Glutamatergic neuron (in vitro differentiated cells): ENCODE measurements at places on chromosomes 16 and 17.

DNA sequence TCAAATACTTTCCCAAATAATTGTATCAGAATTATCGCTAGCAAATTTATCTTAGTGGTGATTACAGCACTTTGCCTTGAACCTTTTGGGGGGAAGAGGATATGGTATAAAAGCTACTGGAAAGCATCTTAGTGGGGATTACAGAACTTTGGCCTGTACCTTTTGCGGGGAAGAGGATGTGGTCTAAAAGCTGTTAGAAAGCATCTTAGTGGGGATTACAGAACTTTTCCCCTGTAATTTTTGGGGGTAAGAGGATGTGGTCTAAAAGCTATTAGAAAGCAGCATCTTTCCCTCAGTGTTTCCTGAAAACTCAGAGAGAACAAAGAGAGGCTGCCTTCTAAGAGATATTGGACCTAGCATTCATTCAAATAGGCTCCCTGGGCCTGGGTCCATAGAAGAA is 4.1 kb downstream of the SLFN12 start:
- DNase-seq: no peak

- no peak for DNase-seq
These were observed 58.1 kb downstream of the ACTG1 start for GRCh38 chr17:81454473-81454872.

DNA sequence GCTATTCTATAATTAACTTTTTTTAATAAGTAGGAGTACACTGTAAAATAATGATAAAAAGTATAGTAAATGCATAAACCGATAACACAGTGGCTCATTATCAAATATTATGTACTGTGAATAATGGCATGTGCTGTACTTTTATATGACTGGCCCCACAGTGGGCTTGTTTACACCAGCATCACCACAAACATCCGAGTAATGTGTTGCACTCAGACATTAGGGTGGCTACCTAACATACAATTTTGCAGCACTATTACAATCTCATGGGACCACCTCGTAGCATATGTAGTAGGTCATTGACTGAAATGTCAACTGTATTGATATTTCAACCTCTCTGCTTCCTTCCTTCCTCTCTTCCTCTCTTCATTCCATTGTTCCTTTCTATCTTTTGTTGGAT is 51.7 kb downstream of the TBX4 start:
- DNase-seq: no peak

DNA sequence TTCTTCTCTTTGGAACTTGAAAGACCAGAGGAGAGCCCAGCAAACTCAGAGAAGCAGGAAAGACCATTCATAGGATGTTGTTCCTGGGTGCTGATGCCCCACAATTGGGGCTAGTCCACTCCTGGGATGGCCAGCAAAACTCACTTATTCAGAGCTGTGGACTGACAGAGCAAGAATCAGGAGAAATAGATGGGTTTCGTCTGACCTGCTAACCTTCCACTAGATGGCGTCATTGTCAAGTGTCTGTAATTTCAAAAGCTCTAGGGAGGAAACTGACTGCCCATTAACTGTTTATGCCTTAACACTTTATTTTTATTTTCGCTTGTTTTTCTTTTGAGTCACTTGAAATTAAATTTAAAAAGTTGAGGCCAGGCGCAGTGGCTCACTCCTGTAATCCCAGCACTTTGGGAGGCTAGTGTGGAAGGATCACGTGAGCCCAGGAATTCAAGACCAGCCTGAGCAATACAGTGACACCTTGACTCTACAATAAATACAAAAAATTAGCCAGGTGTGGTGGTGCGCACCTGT is 28.7 kb upstream of the MILR1 start:
- no peak for DNase-seq

GRCh38 chr17:61349350-61349749 is 50.3 kb upstream of the TBX2 start:
- DNase-seq: no peak

DNA sequence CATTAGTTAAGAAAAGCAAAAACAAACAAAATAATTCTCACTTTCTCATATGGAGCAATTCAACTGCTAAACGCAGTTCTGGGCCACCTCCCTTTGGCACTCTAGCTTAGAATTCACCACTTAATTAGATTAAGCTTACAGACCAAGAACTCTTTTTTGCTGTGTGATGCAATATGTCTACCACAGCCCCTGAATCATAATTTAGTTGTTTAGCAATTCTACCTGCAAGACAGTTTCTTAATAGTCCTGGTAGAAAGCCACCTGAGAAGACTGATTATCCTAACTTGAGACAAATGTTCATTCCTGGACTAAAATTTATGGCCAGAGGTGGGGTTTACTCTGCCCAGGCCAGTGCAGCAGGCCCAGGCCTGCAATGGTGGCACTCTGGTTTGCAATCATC is 205.9 kb downstream of the HS3ST3A1 start:
- no peak for DNase-seq

- no peak for DNase-seq
These were observed 42.5 kb downstream of the YPEL2 start for GRCh38 chr17:59373882-59374495.

DNA sequence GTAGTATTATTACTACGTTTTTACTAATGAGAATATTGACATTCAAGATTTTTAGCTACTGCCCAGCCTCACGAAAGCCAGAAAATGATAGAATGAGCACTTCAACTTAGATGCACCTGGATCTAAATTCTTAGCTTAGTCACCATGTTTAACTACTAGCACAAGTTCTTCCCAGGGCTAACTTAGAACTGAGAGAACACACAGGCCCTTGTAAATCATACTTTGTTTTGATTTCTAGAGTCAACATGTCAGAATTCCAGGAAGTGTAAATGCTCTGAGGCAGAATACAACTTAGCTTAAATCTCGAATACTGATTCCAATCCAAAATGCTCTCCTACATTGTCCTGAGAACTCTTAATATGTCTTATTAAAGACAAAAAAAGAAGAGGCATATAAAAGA is 6.8 kb upstream of the ACSM1 start:
- no peak for DNase-seq

GRCh38 chr17:47304186-47304585 is 19.6 kb upstream of the EFCAB13 start:
- DNase-seq: no peak

DNA sequence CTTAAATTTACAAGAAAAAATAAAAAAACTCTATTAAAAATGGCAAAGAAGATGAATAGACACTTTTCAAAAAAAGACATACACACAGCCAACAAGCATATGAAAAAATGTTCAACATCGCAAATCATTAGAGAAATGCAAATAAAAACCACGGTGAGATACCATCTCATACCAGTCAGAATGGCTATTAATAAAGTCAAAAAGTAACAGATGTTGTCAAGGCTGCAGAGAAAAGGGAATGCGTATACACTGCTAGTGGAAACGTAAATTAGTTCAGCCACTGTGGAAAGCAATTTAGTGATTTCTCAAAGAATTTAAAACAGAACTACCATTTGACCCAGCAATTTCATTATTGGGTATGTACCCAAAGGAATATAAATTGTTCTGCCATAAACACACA is 31.4 kb downstream of the CAPNS2 start:
- DNase-seq: no peak

DNA sequence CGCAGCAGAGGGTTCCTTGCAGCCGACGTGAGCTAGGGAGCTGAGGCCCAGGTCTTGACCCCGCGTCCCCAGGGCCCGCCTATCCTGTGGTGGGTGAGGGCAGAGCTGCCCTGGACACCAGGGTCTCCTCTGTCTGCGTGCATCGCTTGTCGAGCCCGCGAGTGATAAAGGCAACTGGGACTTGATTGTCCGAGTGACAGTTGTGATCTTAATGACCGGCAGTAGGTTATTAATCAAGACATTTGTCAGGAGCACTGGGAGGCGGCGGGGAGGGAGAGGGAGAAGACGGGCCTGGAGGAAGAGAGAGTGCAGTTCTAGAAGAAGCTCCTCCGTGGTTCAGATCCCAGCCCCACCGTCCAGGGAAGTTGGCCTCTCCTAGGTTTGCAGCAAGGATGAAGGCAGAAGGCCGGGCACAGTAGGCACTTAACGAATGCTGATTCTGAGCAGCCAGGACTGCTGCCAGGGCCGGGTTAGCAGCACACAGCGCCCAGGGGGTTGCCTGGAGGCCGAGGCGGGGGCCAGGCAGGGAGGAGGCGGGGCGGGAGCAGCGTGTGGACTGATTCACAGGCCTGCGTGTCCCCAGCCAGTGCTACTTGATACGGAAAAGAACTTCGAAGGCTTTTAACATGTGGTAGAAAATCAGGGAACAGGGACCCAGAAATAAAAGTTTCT is 11.3 kb upstream of the GSE1 start:
- no peak for DNase-seq

- DNase-seq: peak; percentile 78
These were observed at the start of the genes ACACA and TADA2A for GRCh38 chr17:37406635-37407461. Gene ACACA, minus strand, starts transcription at chr17:37406836. Its CDS starts 537 bp downstream, at chr17:37406299. Gene TADA2A, plus strand, starts transcription at chr17:37406886. Its CDS starts 4,480 bp downstream, at chr17:37411366.

GRCh38 chr16:29839822-29840221 is 19.6 kb downstream of the MVP start:
- no peak for DNase-seq

DNA sequence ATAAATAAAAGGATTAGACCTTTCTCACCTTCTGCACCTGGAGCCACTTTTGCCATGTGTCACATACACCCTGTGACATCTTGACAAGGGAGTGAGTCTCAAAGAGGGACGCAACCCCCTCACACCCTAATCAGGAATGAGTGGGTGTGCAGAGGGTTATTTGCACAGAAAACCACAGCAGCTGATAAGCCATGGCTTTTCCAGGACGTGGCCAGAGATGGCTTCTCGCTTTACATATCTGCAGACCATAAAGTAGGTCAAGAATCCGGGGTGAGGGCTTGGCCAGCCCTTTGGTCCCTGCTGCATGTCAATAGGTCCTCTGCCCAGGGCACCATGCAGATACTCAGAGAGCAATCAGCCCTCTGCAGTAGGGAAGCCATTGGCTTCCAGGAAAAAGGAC is 2.4 kb upstream of the CD300LF start:
- no peak for DNase-seq

- DNase-seq: peak; percentile 53
These were observed 3.4 kb downstream of the MYO18A start for GRCh38 chr17:29176558-29177351.

DNA sequence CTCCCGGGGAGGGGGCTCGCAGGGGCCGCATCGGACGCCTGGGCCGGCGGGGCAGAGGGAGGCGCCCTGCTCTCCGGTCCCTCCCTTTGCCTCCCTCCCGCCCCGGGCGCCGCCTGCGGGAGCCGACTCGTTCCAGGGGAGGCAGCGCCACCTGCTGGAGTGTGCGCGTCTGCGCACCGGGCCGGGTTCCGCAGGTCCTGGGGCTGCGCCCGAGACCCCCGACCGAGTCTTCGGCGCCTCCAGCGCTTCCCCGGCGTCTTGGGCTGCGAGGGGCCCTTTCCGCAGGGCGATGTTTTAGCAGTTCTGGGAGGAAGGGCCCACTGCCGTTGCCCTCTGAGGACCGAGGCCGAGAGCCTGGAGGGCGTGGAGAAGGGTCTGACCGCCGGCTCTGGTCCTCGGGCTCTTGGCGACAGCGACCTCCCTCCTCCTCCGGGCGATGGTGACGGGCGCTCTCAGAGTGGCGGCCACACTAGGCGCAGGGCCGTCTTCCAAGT is 106.3 kb downstream of the SEC14L1 start:
- DNase-seq: peak; percentile 96

DNA sequence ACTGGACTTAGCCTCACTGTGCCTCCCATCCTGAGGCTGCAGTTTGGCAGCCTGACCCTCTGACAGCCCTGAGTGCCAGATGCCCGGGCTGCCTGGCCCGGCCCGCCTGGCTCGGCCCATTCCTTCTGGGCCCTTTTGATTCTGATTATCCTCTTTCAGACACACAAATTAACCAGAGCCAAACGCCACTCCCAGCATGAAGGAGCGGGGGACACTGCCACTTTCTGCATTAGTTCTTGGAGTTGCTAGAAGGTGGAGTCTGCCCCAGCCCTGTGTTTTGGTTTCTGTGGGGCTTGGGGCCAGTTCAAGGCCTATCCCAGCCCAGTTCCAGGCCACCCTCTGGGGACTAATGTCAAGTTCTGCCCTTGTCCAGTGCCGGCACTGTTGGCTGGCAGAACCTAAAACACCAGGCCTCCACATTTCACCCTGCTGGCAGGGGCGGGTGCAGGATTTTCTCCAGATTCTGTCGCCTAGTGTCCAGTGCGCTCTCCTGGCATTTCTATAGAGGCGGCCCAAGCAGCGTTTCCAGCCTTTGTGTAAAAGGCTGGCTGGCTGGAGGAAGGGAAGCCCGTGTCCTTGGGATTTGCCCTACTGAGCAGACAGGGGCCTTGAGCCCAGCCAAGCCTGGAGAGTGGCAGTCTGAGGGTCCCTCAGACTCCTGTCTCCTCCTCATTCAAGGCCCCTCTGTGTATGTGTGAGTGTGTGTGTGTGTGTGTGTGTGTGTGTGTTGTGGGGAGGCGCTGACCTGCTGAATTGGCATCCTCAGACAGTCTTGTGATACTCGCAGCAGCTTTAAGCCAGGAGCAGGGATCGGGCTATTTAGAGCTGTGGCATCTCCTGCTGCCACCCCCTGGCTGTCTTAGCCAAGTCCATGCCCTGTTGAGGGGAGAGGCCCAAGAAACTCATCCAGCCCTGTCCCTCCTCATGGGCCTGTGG is 21.4 kb downstream of the PLCD3 start:
- no peak for DNase-seq

GRCh38 chr17:49514071-49514721 is 19.1 kb downstream of the NGFR start:
- peak; percentile 18 for DNase-seq

DNA sequence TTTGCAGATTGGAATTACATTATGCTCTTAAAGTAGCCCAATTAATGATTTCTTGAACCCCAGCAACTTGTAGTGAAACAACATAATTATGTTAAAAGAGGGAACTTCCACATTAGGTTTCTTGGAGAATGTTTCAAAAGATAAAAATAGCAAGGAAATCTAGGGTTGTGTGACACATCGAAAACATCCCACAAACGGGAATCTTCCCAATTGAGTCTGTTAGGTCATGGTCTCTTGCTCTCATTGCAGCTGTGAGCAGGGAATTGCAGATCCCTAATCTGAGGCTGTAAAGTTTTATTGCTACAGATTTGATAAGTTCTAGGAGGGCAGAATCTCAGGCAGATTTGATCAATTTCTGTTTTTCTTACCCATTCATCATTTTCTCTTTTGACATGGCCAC is 6.7 kb upstream of the LPO start:
- DNase-seq: no peak

GRCh38 chr17:3712811-3713463 is 10.8 kb upstream of the HASPIN start:
- no peak for DNase-seq

DNA sequence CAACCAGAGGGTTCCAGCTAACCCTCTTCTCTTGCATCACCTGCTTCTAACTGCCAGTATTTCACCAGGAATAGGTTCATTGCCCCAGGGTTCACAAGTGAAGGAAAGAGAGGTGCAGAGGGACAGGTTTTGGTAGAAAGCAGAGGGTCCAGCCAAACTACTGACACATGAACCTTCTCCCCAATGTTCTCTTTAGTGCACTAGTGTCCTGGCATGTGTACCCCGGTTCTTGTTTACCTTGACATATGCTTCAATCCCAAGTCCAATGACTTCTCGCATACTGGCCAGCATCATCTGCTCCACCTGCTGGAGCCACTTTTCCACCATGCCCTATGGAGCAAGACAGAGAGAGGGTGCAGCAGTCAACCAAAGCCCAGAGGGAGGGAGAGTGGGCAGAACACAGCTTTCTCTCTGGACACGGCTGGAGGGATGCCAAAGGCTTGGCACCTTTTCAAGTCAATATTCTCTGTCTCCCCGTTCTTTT is 90.6 kb downstream of the DNAH3 start:
- no peak for DNase-seq
